ENCODE measurements at places on chromosomes 7 and 10.

- no peak for DNase-seq
Observed at GRCh38 chr7:43904533-43905208, 1.7 kb downstream of the URGCP start.

- no peak for DNase-seq
Observed at GRCh38 chr7:155819186-155819585, 6.9 kb upstream of the SHH start.

DNA sequence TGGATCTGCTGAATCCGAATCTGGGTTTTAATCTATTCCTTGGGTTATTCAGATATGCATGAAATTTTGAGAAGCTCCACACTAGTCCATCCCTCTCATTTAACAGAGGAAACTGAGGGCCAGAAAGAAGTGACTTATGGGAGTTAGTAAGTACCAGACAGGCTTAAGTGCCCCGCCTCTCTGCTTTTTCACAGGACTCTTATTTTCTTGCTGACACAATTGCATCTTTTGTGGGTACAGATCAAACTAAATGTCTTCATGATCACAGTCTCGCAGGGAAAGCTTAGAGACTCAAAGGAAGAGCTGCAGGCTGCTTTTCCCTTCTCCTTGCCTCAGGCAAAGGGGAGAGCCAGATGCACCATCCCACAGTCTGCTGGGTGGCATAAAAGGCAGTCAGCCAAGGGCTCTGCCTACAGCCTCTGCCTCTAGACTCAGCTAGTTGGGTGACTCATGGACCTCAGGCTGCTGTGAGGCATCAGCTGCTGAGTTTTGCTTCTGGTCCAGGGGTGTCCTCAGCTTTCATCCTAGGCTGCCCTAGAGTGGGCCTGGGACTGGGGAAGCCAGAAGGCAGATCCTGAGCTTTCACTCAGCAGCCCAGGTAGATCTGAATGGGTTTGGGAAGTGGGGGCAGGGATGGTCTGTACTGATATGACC, 11.6 kb downstream of the GOLGA7B start:
- DNase-seq: no peak

DNA sequence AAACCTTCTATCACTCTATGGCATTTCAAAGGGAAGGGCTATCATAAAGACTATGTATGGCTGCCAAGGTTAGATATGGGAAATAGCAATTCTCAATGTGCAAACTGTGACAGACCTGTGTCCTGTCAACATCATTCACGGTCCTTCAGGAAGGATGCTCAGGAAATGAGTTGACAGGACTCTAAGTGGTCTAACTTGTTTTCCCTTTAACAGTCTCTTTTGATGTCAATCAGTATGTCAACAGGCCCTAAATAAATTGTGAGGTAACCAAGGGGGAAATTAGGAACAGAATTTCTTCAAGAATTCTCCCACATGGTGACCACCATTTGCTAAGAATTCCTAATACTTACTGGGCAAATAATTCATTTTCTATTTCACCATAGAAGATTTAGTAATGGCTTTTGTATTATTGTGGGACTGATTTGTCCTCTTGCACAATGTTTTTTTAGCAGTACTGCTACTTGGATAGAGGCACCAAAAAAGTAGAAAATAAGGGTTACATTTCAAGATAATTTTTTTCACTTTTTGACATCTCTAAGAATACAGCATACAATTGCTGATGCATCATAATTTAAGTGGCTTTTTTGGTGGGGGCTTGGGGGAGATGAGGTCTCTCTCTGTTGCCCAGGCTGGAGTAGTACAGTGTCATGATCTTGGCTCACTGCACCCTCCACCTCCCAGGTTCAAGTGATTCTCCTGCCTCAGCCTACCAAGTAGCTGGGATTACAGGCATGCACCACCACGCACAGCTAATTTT, 275.8 kb downstream of the CACNA2D1 start:
- no peak for DNase-seq

- peak; percentile 78 for DNase-seq
Observed at GRCh38 chr10:21516242-21517131, 9.0 kb downstream of the SKIDA1 start.

- peak; percentile 31 for DNase-seq
Observed at GRCh38 chr10:101902032-101902819, 58.6 kb upstream of the KCNIP2 start.

GRCh38 chr7:85186083-85186520, 754 bp downstream of the SEMA3D start:
- DNase-seq: no peak

GRCh38 chr7:155300641-155301452, 3.2 kb downstream of the INSIG1 start:
- DNase-seq: no peak

DNA sequence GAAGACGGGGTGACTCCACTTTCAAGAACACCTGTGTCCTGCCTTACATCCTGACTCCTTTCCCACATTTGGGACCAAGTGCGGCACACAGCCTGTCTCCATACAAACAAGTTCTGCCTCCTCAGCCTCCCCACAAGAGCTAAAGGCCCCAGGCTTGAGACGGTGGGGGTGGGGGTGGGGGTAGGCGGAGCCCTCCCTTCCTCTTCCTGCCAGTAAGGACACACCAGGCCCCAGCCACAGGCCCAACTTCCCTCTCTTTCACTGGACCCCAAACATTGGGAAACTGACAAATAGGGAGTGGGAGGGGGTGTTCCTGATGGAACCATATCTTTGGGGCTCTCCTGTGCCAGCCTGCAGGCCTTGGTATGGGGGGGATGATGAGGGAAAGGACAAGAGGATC, 4.6 kb downstream of the CDK5 start:
- no peak for DNase-seq

DNA sequence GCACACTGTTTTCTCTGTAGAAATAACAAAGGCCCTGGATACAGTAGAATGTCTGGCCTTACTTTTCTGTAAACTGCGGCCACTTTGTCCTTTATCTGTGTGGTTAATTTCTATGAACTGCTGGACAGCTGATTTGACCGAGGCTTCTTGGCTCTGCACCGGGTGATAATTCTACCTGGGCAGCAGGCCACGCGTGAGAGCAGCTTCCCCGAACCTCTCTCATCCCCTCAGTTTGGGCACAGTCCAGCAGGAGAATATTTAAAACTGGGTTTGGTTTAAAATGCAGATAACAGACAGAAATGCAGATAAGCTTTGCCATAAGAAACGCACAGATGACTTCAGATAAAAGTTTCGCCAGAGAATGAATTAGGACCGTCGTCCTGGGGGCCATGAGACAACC, 81.0 kb downstream of the CELF2 start:
- no peak for DNase-seq

GRCh38 chr7:81803267-81803666, 33.4 kb upstream of the HGF start:
- no peak for DNase-seq

DNA sequence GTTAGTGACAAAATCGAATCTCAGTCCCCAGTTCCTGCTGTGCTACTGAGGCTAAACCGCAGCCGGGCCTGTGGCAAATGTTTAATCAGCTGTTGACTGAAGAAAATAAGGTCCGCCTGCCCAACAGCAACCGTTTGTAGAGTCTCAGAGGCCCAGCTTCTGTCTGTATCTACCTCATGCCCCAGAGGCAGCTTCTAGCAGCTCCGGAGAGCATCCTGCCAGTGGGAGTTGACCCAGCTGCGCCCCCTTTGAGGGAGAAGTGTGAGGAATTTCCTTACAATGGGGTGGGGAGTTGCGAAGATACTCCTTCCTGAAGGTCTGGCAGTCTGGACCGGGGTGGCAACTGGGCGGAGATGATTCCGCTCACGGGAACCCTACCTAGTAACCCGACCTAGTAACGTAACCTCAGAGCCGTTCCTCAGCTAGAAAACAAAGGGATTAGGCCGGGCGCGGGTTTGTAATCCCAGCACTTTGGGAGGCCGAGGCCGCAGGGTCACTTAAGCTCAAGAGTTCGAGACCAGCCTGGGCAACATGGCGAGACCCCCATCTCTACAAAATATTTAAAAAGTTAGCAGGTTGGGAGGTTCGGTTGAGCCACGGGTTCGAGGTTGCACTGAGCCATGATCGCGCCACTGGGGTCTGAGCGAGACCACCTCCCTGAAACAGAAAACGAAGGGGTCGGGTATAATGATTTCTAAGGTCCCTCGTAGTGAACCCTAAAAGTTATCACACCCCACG, 846 bp upstream of the ZNF775 start:
- no peak for DNase-seq

- peak; percentile 49 for DNase-seq
Observed at GRCh38 chr7:128830231-128831177, at the start of gene FLNC. Gene FLNC, plus strand, starts transcription at chr7:128830406. Its CDS starts 232 bp downstream, at chr7:128830638.

GRCh38 chr10:124043310-124044142, 49.9 kb downstream of the CHST15 start:
- peak; percentile 65 for DNase-seq

DNA sequence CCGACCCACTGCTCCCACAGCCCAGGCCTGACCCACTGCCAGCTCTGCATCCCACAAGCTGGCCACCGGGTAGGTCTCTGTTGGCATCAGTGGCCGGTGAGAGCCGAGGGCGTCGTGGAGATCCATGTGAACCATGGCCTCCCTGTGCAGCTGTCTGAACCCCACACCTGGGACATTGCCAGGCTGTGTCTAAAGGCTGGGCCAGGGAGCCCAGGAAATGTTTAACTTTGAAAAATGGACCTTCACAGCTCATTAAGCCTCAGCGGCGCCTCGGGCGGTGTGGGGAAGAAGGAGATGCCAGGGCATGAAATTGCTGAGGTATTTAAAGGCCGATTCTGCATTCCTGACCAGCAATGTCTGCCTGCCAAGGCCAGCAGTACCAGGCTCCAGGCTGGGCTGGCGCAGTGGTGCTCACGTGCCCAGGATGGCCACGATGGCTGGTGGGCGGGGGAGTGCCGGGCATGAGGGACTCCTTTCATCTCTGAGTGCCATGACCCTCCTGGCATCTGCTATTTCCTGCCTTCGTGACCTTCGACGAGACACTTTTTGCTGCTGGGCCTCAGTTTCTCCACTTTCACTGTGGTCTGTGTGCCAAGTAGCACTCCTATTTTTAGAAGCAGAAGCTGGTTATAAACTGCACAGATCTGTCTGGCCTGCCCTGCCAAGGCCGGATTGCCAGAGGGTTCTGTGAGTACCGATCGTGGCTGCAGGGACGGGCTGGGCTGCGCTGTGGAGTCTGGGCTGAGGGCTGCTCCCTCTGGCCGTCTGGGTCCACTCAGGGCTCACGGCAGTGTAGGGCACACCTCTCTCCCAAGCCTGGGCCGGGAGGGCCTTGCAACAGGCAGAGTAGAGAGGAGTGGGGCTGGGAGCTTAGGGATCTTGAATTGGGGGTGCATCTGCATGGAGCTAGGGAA, 21.8 kb downstream of the ELFN1 start:
- DNase-seq: no peak

DNA sequence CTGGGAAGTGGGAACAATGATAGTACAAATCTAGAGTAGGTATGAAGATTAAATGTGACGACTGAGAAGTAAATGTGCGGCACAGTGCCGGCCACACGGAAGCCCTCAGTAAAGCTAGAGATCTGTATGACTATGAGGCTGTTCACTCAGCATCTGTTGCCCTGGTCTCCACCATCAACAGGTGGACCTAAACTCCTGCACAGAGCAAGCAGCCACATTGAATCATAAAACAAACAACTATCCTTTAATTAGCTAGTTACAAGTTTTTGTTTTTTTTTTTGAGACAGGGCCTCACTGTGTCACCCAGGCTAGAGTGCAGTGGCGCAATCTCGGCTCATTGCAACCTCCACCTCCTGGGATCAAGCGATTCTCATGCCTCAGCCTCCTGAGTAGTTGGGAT, 16.6 kb downstream of the RBP4 start:
- DNase-seq: no peak

DNA sequence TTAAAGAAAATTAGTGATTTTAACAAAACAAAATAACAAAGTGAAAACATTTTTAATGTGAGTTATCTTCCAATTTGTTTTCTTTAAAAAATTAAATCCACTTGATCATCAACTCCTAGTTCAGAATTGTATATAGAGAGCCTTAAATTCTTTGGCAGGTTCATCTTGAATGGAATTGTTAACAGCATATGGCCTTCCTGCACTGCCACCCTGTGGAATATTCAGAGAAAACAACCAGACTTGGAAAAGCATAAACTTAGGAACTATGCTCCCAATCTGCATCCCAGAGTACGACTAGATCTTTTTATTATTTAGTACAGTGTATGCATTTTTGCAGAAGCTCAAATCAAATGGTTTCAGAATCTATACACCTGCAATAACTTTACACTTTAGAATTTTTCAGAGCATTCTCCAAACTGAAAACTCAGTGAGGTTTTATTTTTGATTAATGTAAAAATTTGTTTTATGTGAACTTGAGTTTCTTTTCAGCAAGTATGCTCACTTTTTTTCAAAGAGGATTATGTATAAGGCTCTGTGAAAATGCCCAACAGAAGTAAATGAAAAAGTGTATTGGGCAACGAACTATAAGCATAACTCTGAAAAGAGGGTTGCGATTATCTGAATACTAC, 44.9 kb upstream of the ANK3 start:
- DNase-seq: peak; percentile 32

DNA sequence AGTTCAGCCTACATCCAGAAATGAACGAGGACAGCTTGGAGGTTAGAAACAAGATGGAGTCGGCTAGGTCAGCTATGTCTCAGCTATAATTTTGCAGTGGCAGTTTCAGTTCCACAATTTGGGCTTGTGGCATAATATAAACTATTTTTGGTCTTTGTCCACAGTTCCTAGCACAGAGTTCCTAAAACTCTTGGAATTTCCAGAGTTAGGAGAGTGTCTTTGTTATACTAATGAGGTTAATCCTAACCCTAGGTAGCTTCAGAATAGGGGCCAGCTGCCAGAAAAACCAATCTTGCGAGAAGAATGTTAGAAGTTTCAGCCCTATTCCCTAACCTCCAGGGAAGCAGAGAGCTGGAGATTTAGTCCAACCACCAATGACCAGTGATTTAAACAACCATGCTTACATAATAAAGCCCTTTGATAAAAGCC, 131.9 kb downstream of the AKR1D1 start:
- no peak for DNase-seq

- no peak for DNase-seq
Observed at GRCh38 chr7:137423321-137423720, 79.8 kb upstream of the PTN start.

- DNase-seq: no peak
Observed at GRCh38 chr7:55246171-55246570, 119.0 kb upstream of the LANCL2 start.

DNA sequence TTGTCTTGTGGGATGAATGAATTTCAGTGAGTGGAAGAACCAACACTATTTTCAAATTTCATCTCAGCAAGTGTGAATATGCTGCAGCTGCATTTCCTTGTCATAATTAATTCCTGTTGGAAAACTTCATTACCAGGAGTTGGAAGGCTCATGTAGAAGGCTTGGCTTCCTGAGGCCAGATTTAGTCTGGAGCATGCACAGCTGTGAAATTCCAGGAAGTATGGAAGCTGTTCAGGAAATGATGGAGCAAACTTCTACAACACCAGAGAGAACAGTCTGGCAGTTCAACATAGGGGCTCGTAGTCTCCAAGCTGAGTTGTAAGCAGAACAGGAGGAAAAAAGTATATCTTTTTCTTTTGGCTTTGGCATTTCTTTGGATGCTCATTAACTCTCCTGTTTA, 1439.9 kb upstream of the CELF2 start:
- DNase-seq: no peak

DNA sequence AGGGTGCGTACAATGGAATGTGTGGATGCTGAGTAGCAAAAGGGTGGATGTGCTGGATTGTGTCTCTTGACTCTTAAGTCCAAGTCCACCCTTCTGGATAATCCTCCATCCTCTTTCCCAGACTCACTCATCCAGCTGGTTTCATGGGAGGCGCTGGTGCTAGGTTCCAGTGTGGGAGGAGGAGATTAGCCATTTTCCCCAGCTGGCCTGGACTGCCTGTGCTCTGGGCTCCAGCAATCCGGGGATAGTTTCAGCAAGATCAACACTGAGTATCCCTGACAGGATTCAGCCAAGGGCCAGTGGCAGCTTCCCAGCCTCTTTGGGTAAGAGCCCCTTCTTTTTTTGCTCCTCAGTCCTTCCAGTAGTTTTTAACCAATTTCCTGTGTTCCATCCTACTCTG, 21.6 kb upstream of the TRIL start:
- DNase-seq: no peak
